Activated CD4-positive, alpha-beta T cell treated with anti-CD3 and anti-CD28 coated beads for 48 hours (primary cell): ENCODE measurements at places on chromosomes 13 and 19.

GRCh38 chr13:62704875-62705274, 1289.2 kb upstream of the PCDH20 start:
- no peak for DNase-seq

DNA sequence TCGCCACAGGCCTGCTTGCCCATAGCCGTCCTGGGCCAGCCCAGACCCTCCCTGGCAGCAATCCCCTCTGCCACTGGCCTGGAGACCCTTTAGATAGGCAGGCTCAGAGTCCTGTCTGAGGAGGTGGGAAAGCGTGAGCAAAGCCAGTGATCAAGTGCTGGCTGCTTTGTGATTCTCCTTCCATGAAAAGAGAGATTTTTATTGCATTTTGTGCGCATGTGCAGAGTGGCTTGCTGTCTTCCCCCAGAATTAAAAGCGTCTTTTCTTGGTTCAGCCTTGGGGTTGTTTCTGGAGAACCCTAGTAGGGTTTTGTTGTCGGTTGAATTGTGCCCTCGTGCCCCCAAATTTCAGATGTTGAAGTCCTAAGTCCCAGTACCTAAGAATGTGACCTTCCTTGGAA, 44.9 kb upstream of the DCT start:
- no peak for DNase-seq

- no peak for DNase-seq
Observed at GRCh38 chr19:57382806-57383488, 6.7 kb upstream of the ZNF548 start.

DNA sequence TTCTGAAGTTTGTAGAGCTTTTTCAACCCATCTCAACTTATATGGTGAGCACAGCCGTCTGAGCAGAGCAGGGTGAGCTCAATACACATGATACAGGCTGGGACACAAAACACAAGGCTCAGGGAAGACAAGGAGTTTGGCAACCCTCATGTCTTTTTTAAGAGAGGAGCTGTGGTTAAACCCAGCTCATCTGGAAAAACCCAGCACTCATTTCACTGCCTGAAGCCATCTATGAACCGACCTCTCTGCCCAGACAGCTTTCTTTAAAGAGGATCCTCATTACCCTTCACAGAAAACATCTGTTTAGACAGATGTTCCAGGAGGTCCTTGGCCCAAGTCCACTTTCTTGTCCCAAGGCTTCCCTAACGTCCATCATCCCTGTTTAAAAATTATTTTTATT, 170.0 kb upstream of the TSHZ3 start:
- DNase-seq: no peak
